ENCODE measurements at places on chromosomes 2 and 18. TPM values are rescaled to one million over a fixed set of nuclear protein-coding genes. Genes with fewer than 3 reads are reported as not detected.

SRBD1 gene
- total RNA-seq = 7.4 TPM

VWA3B gene
- not detected for total RNA-seq

UGT1A10 gene
- not detected for total RNA-seq

RTP5 gene
- total RNA-seq = not detected

NBAS gene
- total RNA-seq = 16.3 TPM

PRKCE gene
- total RNA-seq = 9.3 TPM

RNF149 gene
- total RNA-seq = 44.7 TPM

FABP1 gene
- total RNA-seq = not detected

SLC30A3 gene
- 3.8 TPM for total RNA-seq

ABHD1 gene
- total RNA-seq = 1.3 TPM

ZNF532 gene
- total RNA-seq = 21.8 TPM

All from A549 treated with RU486 at 1 μM for 4 hours (cell line).